Activated CD4-positive, alpha-beta T cell treated with anti-CD3 and anti-CD28 coated beads, Interleukin-10, Interleukin-2, amounts not matched to agents 100 ng/mL and 50 ng/mL, durations not matched to agents 16 hours and 8 hours (primary cell): ENCODE measurements at places on chromosomes 3 and 15.

DNA sequence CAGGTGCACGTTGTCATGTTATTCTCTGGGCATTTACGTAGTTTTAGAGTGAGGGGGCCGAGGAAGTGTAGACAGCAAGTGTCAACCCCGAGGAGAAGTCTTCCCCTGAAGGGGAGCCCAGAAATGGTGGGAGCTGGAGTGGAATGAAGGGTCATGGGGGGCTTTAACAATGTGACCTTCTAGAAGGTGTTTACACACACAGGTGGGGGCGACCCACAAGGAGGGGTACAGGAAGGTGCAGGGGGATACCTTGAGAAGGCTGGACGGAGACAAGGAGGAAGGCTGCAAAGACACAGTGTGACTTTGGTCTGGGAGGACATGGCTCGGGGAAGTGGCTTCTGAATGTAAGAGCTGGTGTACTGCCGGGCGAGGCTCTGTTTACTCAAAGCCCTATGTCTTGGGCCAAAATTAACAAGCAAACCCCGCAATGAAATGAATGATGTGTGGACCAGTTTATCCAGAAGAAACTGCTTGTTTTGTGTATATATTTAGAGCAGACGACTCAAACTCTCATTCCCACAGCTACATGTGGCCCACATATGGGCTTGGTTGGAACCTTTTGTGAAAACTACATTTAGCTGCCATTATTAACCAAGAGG is 18.7 kb downstream of the TRPM1 start:
- DNase-seq: no peak

DNA sequence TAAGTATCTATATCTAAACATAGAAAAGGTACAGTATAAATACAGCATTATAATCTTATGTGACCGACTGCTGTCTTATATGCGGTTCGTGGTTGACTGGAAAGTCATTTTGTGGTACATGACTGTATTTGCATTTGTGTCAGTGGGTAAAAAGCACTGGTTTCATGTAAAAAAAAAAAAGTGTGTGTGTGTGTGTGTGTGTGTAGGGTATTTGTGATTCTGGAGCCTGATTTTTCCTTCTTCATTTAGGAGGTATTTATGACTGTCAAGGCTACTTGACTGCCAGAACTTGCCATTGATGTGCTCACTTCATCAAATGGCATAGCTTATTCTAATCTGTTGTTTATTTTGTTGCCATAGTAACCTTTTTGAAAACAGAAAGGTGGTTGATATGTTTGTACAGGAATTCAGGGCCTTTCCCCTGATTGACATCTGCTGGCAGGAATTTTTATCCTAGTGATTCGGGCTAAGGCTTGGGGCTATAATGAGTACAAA is 63.2 kb downstream of the AKAP13 start:
- peak; percentile 64 for DNase-seq

GRCh38 chr3:126539558-126540250 is 15.7 kb downstream of the CHST13 start:
- no peak for DNase-seq

GRCh38 chr3:196055683-196056270 is 26.1 kb downstream of the TFRC start:
- no peak for DNase-seq

- DNase-seq: no peak
Measured at GRCh38 chr3:116166121-116166520, 279.2 kb downstream of the LSAMP start.

GRCh38 chr3:124383051-124383450 is 347.2 kb upstream of the UMPS start:
- no peak for DNase-seq

DNA sequence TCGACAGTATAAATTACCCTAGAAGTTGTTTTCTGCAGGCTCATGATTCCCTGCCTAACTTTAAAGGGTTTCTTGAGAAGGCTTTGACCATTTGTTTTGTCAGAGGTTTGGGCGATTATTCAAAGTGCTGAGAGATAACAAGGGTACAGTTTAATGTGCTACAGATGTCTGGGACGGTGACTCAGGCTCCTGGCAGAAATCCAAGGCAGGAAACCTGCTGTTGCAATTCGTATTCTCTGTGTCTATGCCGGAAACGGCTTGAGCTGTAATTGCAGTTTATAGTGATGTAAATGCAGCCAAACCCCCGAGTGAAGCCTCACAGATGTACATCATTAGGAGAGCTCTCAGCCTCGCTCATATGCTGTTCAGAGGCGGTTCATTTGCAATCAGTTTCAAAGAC is 65.6 kb downstream of the SYNPR start:
- peak; percentile 62 for DNase-seq

GRCh38 chr3:151580591-151580990 is 119.7 kb upstream of the IGSF10 start:
- no peak for DNase-seq

DNA sequence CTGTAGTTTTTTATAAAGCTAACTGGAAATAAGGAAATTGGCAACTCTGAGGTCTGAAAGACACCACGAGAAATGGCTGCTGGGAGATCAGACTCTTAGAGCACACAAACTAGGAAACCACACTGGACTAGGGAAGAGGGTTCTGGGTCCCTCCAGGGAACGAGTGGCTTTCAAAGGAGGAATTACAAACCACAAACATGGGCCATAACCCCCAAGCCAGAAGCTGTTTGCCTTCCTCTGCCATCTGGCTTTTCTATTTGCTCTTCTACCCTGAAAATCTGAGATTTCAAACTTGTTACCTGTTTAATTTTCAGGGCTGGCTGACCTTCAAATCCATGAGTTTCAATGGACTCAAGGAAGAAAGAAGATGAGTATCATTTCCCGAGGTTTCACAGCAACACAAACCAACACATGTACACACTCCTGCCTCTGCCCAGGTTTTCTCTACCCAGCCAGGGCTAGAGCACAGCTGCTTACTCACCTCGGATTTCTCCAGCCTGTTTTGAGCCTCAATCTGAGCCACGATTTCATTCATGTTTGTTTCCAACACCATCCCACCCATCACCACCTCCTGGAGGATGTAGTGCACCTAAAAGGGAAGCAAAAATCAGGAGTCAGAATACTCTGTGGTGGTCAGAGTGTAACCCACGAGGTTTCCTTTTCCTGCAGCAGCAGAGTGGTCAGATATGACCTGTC is 22.6 kb upstream of the ANPEP start:
- DNase-seq: no peak

GRCh38 chr3:134709076-134709475 is 58.3 kb upstream of the KY start:
- no peak for DNase-seq

DNA sequence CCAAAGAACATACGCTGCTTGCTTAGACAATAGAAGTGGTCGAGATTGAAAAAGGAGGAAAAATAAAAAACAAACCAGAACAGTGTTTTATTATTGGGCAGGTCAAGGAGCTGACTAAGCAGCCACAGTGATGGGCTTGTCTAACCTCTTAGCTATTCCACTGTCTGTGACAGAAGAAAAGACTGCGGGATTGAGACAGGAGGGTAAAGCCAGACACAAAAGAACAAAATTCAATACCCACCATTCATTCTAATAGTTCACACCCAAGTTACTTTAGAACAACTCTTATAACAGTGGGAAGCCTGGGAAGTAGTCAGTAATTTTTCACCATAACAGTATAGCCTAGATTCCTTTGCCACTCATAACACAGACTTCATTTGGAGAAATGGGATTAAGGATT is 435.4 kb downstream of the MFSD1 start:
- DNase-seq: no peak
